ENCODE measurements at places on chromosomes 2 and 18.

GRCh38 chr2:199988151-199988550, 32.8 kb downstream of the MAIP1 start:
- DNase-seq = no peak

DNA sequence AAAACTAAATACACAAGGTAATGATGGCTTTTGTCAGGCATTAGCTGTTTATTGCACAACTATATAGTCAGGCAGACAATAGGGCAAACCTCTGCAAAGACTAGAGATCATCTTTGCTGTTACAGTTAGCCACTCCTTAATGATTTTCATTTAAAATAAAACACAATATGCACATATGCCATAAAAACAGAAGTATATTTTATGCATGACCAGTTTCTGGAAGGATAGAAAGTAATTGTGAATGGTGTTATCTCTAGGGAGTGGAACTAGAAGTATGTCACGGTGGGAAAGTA, 102.0 kb downstream of the CHN1 start:
- no peak for DNase-seq

- peak; percentile 57 for DNase-seq
Observed at GRCh38 chr2:64454386-64455332, 697 bp downstream of the LGALSL start.

DNA sequence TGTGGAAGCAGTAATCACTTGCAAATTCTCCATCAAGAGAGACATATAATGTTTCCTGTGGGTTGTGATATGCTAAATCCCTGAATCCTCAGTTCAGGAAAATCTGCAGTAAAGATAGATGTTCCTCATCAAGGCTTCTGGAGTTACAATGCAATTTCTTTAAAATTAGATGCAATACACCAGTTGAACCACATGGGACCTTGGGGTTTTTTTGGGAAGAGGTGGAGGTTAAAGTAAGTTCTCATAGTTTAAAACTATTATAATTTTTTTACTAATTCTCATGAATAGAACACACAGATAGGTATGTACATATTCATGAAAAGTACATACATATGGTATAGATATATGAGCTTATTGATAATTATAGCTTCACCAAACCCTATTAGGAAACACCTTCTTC, 496.2 kb downstream of the SATB2 start:
- DNase-seq = no peak

GRCh38 chr2:182937870-182938269, 71.4 kb upstream of the FRZB start:
- DNase-seq = no peak

- no peak for DNase-seq
Observed at GRCh38 chr18:64707052-64707451, 558.2 kb upstream of the LINC00305 start.

DNA sequence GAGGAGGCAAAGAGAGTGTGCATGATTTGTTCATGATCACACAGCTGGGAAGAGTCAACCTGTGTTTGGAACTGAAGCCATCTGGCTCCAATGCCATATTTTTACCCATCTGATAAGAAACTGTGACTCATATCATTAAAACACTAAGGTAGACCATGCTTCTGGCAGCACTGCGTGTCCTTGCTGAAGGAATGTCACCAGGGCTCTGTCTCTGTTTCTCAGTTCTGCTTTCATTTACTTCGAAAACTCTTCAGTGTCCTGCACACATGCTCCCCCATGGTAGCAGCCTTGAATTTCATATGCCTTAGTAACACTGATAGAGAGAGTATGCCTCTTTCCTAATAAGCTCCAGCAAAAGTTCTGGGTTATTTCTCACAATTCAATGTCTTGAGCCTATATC, 830.4 kb downstream of the DCDC2C start:
- DNase-seq = no peak

DNA sequence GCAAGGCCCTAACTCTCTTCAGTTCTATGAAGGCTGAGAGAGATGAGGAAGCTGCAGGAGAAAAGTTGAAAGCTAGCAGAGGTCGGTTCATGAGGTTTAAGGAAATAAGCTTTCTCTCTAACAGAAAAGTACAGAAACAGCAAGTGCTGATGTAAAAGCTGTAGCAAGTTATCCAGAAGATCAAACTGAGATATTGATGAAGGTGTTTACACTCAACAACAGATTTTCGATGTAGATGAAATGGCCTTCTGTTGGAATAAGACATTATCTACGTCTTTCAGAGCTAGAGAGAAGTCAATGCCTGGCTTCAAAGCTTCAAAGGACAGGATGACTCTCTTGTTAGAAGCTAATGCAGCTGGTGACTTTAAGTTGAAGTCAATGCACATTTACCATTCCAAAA, 87.4 kb downstream of the PDCL3 start:
- no peak for DNase-seq

GRCh38 chr2:75503048-75503607, 57.6 kb downstream of the EVA1A start:
- no peak for DNase-seq

DNA sequence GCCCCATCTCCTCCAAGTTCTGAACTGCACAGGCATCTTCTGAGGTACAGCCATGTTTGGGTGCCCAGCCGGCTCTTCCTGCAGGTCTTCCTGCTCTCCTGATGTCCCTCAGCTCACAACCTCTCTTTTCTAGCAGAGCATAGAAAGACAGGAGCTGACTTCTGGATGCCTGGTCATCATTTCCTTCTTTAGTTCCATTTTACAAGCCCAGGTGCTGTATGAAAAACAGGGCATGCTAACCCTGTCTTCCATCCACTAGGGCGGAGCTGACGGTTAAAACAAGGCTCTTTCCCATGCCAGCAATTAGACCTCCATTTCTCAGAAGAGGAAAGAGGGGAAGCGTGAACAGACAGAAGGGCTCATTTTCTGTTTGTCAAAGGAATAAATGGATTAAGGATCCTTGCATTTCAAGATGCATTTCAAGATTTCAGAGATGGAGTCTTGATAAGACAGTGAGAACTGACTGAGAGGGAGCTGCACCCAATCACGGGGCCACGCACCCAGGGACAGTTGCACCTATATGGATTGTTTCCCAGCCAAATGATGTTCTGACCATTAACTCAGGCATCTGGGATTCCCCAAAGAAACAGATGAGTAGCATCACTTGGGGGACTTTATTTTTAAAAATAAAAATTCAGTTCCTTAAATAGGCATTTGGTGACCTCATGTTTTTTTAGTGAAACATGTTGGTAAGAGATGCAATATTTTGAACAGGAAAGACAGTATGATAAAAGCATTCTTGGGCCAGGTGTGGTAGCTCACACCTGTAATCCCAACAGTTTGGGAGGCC, 45.8 kb upstream of the EML6 start:
- DNase-seq = no peak

DNA sequence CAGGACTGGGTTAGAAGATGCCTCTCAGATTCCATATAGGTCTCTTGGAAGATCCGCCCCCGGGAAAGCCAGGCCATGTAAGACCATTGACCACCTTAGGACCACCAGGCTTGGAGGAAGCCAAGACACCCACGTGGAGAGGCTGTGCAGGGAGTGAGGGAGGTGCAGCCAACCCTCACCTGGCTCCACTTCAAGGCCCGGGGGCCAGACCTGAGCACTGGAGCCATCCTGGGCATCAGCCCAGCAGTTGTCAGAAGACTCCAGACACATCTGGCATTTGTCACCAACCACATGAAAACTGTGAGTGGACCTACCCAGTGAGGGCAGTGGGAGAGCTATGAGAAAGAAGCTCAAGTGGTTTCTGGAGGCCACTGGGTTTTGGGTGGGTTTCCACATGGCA, 214.4 kb downstream of the MYT1L start:
- DNase-seq = no peak

- no peak for DNase-seq
Observed at GRCh38 chr2:63057249-63058143, 6.9 kb downstream of the OTX1 start.

GRCh38 chr18:6994056-6994770, 123.4 kb downstream of the LAMA1 start:
- no peak for DNase-seq

DNA sequence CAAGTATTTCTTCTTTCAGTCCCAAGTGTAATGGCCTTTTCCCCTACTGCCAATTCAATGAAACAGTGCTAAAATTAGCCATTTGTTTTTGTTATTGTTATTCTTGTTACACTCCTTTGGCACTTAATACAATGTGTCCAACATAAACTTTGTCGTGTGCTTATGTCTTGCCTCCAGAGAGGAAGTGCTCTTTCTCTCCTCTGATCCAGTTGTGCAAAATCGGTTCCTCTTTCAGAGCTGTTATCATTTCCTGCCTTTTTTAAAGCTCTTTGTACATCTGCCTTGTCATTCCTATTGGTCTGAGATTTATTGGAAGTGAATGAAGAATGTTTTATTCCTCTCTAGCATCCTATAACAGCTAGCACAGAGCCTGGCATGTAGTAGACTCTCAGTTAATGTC, 623.2 kb upstream of the ID2 start:
- no peak for DNase-seq

DNA sequence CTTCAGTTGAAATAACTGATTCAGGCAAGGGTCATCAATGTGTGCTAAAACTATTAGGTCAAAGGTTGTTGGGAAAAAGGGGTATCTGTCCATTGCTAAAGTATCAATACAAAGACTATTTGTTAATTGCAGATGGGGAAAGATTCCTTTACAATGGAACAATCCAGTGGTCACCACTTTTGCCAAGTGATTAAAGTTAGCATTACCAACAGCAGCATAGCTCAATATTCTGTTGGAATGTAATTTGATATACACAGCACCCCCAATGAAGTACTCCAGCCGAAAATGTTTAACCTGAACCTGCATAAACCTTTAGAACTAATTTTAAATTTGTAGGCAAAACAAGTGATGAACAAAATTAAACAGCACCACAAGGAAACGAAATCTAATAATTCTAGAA, 191.0 kb downstream of the TCF4 start:
- no peak for DNase-seq

GRCh38 chr2:128362889-128363228, 44.2 kb upstream of the HS6ST1 start:
- DNase-seq = peak; percentile 84

GRCh38 chr2:26560892-26561291, 80.3 kb downstream of the CIB4 start:
- no peak for DNase-seq

GRCh38 chr2:217568289-217568971, 434.4 kb downstream of the TNS1 start:
- DNase-seq = peak; percentile 53

GRCh38 chr2:19598971-19599370, 240.5 kb upstream of the OSR1 start:
- DNase-seq = no peak

DNA sequence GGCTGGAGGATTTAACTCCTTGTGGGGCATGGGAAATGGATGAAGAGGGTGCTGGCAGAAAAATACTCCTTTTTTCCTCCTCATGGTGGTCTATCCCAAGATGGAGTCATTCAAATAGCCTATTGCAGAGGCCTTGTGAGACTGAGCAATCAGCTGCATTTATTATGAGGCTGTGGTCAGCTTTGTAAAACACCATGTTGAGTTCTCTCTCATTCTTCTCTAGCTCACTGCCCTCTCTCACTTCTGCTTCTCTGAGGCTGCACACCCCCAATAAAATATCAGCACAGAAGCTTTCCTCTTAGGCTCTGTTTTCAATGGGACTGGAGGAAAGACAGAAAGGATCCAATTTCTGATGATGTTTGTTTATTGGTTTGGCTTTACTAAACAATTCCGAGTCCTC, 467.1 kb downstream of the ADCYAP1 start:
- DNase-seq = no peak

DNA sequence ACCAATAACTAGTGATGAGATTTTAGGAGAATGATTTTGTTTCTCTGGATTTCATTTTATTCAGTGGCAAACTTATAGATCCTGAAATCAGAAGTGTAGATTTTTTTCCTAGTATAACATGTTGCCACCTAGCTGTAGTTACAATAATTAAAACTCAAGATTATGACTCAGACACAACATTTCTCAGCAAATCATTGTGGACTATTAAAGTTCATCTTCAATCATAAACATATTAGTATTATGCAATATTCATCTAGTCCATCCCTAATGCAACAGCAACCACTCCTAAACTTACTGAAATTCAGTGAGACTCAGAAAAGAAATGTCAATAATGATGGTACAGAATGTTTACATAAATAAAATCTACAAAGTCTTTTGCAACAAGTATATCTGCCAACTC, 51.3 kb downstream of the USP34 start:
- DNase-seq = no peak

GRCh38 chr2:238602223-238602960, 175.7 kb downstream of the ASB1 start:
- DNase-seq = no peak

DNA sequence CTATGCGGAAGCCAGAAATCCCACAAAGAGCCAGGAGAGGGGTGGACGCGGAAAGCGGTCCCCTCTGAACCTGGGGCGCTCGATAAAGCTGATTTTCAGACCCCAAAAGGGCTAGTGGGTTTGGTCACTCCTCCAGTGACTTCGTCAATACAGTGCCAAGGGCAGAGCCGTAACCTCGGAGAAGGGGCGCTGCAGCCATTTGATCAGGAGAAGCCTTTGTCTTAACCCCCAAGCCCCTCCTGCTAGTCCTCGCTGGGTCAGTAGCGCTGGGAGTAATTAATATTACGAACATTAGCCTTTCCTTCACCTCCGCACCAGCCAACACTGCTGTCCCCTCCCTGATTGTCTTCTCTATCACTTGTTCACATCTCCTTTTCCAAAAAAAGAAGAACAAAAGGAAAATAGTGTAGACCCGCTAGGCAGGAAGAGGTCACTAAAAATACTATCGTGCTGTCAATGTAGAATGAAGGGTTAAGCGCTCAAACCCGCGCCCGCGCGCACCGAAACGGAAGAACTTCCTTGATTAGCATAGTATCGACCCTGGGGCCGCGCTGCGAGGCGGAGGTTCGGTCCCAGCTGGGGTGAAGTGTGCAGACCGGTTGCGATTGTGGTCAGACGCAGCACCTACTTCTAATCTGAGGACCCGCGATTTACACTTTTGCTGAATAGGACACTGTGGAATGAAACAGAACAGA, 63.2 kb upstream of the MAPRE2 start:
- peak; percentile 24 for DNase-seq

GRCh38 chr2:152585830-152586484, 131.3 kb downstream of the PRPF40A start:
- DNase-seq = no peak

- DNase-seq = no peak
Observed at GRCh38 chr2:176206136-176206535, 17.7 kb downstream of the HOXD1 start.

DNA sequence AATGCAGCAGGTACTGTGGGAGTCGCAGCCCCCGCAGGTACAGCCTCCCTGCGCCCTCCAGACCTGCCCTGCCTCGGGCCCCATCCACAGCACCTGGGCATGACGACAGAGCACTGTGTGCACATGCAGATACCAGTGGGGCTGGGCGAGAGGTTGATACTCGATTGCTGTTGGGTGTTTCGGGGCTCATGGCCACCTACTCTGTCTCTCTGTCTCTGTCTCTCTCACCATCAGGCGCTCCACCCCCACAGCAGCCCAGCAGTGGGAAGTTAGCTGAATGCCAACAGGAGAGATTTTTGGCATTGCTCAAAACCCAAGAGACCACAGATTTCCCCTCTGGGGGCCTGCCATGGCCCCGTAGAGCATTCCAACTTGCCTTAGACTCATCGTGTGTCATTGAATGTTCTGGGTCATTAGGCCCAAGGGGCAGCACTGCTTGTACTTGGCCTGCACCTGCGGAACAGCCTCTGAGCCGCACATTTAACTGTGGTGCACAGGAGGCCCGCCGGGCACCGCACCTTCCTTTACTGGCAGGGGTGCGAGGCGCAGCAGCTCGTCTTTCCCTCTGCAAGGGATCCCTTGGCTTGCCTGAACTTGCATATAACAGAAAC, 18.8 kb downstream of the KCNIP3 start:
- no peak for DNase-seq

GRCh38 chr2:147937744-147938349, 82.7 kb downstream of the ORC4 start:
- peak; percentile 15 for DNase-seq

GRCh38 chr2:129191530-129191929, 787.9 kb upstream of the RAB6C start:
- DNase-seq = peak; percentile 12
